M059J (cell line): ENCODE measurements at places on chromosomes 7 and 10.

DNA sequence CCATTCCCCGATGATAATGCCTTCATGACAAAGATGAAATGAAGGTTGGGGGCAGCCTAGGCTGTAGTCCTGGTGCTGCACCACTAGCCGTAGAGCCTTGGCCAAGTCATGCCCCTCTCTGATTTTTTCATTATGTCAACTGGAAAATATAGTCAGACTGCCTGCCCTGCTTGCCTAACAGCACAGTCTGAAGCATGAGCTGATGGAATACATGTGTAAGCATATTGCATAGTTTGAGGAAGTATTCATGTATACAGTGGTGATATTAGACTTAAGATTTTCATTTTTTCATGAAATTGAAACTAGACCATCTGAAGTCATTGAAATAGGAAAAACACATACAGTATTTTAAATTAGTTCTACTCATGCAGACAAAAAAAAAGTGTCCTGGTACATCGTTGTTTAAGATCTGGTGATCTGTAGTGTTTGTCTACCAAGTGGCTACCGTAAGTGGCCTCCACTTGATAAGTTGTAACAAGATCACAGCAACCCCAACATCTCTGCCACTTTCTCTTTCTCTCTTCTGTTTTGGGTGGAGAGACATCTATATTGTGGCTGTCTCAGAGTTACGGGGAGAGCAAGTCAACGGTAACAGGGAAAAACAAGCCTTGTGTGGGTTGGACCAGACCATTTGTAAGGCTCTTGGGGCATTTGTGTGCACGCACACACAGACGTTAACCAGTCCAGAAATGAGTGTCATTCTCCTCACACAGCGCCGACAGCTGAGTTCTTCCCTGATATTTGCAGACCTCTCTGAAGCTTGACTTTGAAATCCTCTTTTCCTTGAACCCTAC, 716.6 kb upstream of the GALNT17 start:
- DNase-seq = no peak

GRCh38 chr10:5945190-5945509, 32.2 kb downstream of the IL15RA start:
- DNase-seq = no peak

DNA sequence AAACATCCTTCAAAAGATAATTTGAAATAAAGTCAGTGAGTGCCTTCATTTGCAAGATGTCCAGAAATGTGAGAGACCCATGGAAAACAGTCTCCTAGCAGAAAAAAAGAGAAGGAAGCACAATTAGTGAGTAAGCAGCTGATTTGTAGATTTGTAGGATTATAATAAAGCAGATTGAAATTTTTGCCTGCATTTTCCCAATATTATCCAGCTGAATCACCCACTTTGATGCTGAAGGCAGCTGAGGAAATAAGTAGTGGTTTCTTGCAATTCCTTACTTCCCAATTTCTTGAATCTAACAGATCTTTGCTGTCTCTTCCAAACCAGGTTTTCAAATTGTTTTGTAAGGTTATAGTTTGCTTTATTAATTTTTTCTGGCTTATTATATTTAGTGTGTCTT, 181.4 kb downstream of the GNAT3 start:
- peak; percentile 65 for DNase-seq

- peak; percentile 89 for DNase-seq
Measured at GRCh38 chr7:2757361-2757903, 69.4 kb downstream of the AMZ1 start.

GRCh38 chr7:114942446-114943175, 20.7 kb downstream of the MDFIC start:
- no peak for DNase-seq

DNA sequence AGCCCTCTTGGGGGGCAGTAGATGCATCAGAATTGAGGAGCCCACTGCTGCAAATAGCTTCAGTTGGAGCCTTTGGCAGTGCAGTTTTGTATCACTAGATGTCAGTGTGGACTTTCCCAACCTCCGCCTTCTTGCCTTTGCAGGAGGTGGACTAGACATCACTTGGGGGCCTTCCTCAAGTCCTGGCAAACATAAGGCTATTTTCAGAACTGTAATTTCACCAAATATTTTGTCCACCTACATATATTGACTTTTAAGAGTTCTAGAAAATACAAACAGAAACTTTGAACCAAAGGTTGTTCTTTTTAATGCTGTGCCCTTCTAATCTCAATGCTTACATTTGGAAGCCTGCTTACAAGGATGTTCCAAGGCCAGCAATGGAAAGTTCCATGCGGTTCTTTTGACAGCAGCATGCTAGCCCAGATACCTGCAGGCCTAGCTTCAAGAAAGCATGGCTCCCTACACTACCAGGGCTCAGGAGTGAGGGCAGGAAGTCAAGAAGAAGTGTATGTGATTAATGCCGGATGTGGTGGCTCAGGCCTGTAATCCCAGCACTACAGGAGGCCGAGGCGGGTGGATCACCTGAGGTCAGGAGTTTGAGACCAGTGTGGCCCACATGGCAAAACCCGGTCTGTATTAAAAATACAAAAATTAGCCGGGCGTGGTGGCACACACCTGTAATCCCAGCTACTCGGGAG, 8.0 kb upstream of the ZNRF2 start:
- DNase-seq = peak; percentile 50

GRCh38 chr7:4115941-4116610, 566.0 kb upstream of the FOXK1 start:
- no peak for DNase-seq

DNA sequence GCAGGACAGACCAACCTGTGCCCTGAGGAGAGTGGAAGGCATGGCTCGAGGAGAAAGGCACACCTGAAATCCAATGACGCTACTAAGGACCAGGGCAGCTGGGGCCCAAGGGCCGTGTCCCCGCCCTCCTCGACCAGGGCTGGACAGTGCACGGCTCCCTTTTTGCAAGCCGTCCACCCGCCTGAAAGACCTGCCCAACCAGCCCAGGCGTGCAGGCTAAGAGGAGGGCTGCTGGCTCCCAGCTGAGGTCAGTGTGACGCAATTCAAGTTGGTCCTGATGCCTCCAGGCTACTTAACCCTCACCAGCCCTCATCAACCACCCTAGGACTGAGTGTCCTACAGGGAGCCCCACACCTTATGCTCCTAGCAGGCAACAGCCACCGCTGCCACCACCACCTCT, 69.3 kb downstream of the DLG5 start:
- DNase-seq = peak; percentile 20

DNA sequence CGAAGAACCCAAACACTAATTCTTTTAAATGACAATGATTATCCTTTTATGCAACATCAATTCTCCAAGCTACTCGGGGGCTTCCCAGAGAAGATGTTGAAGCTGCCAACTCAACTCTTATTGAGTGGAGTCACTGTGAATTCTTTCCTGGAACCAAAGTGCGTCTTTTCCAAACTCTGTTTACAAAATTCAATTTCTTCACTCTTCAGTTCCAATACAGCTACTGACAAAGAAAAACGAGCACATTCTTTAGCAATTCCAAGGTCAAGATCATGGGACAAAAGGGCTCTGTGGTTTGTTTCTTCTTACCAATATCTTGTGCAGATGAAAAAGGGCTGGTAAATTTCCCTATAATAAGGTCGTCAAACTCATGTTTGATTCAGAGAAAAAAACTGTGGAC, 74.2 kb downstream of the FAS start:
- DNase-seq = no peak

- DNase-seq = peak; percentile 45
Measured at GRCh38 chr7:30321089-30321881, 36.9 kb downstream of the ZNRF2 start.

DNA sequence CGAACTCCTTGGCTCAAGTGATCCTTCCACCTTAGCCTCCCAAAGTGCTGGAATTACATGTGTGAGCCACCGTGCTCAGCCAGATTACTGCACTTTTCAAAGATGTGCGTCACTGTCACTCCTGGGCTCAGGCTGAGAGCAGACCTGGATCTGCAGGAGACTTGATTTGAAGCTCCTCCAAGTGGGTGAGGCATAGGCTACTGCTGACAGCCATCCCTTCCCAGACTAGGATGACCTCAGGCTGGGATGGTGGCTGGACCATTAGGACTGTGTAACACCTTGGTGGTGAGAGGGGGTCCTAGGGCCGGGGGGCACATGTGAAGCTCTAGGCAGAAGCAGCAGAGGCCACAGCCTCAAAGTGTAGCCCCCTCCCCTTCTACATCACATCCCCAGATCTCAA, 8.2 kb upstream of the SRRM3 start:
- peak; percentile 21 for DNase-seq

- DNase-seq = peak; percentile 22
Measured at GRCh38 chr10:72906446-72906845, 12.9 kb downstream of the OIT3 start.
